ENCODE measurements at places on chromosomes 12 and 14. TPM values are rescaled to one million over a fixed set of nuclear protein-coding genes. Genes with fewer than 3 reads are reported as not detected.

KLRC3 gene
- total RNA-seq = 2.9 TPM

PRH2 gene
- total RNA-seq = not detected

DNA sequence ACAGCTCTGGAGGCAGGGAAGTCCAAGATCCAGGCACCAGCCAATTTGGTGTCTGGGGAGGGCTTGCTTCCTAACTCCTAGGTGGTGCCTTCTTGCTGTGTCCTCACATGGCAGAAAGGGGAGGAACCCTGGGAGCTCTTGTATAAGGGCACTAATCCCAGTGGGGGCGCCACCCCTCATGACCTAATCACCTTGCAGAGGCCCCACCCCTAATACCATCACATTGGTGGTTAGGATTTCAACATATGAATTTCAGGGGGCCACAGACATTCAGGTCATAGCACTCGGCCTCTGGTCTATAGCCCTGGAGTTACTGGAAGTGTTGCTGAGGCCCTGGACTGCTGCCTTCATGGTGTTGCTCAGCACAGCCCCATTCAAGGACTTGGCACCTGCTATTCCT, 14.6 kb downstream of the PSMD9 start:
- no peak for DNase-seq

- no peak for DNase-seq
Observed at GRCh38 chr12:68824131-68824530, 16.2 kb downstream of the MDM2 start.

GRCh38 chr14:22221508-22221907, 367.5 kb downstream of the DAD1 start:
- DNase-seq = no peak

- DNase-seq = no peak
Observed at GRCh38 chr14:58626431-58626831, 11.3 kb upstream of the DACT1 start.

DNA sequence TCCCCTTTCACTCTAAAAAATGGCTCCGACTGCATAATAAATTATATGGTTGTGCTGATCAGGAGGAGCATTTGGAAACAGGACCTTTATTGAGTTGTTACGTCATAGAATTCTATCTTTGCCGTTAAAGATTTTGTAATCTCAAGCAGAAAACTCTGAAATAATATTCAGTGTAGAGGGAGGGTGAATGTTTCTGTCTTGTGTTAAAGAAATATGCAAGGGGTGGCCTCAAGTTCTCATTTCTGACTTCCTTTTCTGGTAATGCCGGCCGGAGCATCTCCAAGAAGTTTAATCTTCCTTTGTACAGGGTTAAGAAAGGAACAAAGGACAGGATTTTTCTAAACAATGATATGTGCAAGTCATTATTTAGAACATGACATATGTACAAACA, 165.1 kb downstream of the SLC38A4 start:
- DNase-seq = no peak

DNA sequence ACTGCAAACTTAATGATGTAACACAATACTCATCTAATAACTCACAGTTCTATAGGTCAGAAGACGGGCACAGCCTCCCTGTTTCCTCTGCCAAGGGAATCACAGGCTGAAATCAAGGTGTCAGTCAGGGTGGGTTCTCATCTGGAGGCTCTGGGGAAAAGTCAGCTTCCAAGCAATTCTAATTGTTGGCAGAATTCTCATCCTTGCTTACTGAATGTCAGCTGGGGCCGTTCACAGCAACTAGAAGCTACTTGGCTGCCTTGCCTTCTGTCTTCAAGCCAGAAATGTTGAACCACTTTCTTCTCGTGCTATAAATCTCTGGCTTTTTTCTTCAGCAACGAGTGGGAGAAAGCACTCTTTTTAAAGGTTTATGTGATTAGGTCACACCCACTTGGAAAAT, 80.1 kb upstream of the PDZRN4 start:
- no peak for DNase-seq
